Stimulated activated CD8-positive, alpha-beta memory T cell treated with anti-CD3 and anti-CD28 coated beads, Interleukin-2, amount 100 ng/mL, for 1 hour (primary cell): ENCODE measurements at places on chromosomes 12 and 14.
A peak's percentile ranks its signal among the peaks of the same experiment; 100 is the strongest.

GRCh38 chr12:54164387-54165145 is 24.2 kb downstream of the SMUG1 start:
- no peak for DNase-seq

DNA sequence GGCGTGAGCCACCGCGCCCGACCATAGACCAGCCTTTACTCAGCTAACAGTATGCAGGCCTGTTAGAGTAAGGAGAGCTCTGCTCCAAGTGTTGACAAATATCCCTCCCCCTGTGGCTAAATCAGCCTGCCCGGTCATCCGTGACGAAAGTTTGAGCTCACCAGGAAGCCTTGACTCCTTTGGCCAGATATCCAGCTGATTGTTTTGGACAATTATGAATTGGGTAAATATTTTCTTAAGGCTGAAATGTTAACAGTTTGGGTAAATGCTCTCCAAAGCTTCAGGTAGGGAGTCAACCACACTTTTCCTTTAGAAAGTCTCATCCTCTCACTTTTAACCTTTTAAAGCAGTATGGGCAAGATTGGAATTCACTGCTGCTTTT is 157.9 kb downstream of the PAWR start:
- no peak for DNase-seq

- no peak for DNase-seq
Measured at GRCh38 chr12:28993720-28994119, 155.4 kb upstream of the FAR2 start.

DNA sequence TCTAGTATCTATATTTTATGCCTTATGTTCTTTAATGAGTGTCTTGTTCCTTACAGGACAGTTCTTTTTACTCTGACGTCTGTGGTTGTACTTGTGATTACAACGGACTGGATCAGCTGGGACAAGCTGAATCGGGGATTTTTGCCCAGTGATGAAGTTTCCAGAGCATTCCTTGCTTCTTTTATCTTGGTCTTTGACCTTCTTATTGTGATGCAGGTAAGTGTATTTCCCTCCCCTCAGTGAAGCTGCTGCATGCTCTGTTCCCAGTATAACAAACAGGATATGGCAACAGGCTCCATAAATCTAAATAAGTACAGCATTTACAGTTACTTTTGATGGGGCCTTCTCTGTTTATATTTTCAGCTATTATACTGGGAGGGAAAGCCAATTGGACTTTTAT is 463.6 kb downstream of the TMEM117 start:
- DNase-seq: no peak

DNA sequence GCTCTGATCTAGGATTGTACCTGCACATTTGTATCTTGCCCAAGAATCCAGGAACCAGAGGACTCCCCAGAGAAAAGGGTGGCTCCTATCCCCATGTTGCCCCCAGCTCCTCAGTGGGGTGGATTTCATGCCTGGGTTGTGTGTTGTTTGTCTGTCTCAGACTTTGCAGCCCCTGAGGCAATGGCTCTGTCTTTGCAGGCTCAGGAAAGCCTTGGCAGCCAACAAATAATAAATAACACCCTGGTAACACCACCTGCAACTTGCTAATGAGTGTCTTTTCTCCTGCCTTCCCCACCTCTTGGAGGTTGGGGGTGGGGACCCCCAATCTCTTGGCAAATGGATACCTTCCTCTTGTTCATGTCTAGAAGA is 65.2 kb upstream of the CISTR start:
- no peak for DNase-seq

DNA sequence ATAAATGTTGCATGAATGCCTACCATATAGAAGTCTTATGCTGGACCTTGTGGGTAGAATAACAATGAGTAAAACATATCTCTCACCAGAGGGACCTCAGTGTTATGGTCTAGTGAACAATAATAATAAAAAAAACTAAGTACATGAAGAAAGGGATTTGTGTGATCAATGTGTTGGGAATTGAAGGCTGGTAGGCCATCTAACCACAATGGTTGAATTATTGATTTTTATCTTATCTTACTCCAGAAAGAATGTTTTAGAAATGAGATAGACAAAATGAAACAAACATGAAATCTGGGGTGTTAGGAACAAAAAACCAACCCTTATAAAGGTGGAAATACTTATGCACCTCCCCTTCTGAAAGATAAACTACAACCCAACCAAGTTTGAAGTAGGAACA is 243.9 kb upstream of the LRIG3 start:
- no peak for DNase-seq

DNA sequence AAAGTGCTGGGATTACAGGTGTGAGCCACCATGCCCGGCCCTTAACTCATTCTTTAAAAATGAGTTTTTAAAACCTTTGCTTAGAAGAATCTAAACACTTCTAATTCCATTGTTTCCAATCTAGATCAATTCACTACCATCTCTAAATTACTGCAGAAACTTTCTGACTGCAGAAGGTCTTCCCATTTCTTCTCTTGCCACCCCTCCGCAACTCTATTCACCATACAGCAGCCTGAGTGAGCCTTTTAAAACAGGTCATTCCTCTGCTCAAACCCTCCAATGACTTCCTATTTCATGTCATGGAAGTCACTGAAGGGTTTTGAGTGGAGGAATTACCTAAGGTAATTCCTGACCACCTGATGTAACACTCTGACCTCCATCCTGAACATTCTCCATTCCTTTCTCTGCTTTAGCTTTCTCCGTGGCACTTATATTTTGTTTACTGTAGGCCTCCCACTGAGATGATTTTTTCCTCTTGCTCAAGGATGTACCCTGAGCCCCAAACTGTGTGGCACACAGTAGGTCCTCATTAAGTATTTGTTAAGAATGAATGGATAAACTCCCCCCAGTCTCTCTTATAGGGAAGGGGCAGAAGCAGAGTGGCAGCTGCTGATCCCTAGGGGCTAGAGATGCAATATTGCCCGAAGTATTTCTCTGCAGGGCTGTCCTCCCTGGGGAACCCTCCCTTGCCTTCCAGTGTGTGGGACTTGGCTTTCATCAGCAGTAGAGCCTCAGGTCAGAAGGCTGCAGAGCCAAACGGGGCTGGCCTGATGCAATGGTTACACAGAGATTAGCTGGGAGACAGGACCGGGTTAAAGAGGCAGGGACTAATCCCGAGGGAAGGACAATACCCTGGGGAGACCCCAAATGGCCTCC is 1.2 kb downstream of the DDIT3 start:
- no peak for DNase-seq

- no peak for DNase-seq
Measured at GRCh38 chr14:26905229-26905628, 307.4 kb upstream of the NOVA1 start.

DNA sequence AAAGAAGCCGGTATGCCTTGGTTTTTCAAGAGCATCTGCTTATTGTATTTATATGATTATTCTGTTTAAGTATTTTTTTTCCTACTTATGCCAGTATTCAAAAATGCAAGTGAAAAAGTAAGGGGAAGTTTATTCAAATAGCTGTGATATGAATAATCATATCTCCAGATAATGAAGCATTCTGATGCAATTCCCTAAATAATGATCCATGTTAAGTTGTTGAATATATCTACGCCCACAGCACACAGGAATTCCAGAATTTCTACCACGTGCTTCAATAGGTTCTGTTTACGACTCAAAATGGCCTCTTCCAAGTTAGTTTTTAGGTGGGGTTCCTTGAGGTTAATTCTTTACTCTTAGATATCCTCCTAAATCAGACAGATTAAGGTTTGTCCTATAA is 208.3 kb downstream of the NAV3 start:
- DNase-seq: no peak

GRCh38 chr12:8734873-8735381 is 37.1 kb downstream of the RIMKLB start:
- DNase-seq: no peak

GRCh38 chr12:70557583-70558191 is 79.5 kb downstream of the PTPRB start:
- DNase-seq: no peak

GRCh38 chr12:62217466-62218194 is 42.6 kb upstream of the USP15 start:
- no peak for DNase-seq

GRCh38 chr12:10722502-10722904 is 620 bp downstream of the YBX3 start:
- DNase-seq: peak; percentile 9

DNA sequence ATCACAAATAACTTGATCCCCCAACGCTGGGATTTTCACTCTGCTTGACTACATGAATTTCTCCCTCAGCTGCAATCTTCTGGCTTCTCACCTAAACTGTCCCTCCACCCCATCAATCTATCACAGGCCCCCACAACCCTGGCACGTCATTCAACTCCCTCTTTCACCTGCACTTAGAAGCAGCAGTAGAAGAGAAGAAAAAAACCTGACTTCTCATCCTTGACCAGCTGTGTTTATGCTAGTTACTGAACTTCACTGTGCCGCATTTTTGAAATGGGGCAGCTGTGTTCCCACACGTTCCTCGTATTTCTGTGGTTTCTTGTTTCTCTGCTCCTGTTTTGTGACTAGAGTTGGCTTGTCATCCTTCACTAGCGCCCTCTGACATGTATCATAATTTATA is 35.0 kb downstream of the ITPR2 start:
- no peak for DNase-seq

GRCh38 chr14:53055003-53055402 is 98.1 kb downstream of the DDHD1 start:
- DNase-seq: no peak

GRCh38 chr12:74259199-74259598 is 278.4 kb upstream of the ATXN7L3B start:
- no peak for DNase-seq

GRCh38 chr14:65877624-65878023 is 465.1 kb downstream of the FUT8 start:
- no peak for DNase-seq

GRCh38 chr14:67675219-67675582 is 769 bp upstream of the VTI1B start:
- DNase-seq: no peak

GRCh38 chr12:110249716-110250225 is 31.3 kb upstream of the ATP2A2 start:
- no peak for DNase-seq

DNA sequence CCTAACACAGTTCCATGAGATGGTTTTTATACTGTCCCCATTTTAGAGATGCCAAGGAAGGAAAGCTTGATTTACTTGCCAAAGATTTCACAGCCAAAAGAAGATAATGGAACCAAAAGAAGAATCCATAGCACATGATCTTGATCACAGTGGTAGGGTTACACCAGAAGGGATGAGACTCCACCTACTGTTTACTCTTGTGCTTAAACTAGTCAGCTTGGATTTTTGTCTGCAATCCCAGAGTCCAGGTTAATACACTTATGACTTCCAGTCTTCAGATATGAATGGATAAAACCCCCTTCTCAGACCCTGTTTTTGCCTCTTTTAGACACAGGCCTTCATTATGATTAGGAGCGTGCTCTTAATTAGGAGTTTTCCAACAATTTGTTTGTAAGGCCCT is 454.2 kb downstream of the AEBP2 start:
- no peak for DNase-seq

- no peak for DNase-seq
Measured at GRCh38 chr12:7193674-7194073, 4.2 kb downstream of the PEX5 start.

GRCh38 chr14:21072031-21072473 is 1.9 kb downstream of the ARHGEF40 start:
- no peak for DNase-seq

- DNase-seq: no peak
Measured at GRCh38 chr14:91032248-91032647, 28.2 kb downstream of the RPS6KA5 start.

DNA sequence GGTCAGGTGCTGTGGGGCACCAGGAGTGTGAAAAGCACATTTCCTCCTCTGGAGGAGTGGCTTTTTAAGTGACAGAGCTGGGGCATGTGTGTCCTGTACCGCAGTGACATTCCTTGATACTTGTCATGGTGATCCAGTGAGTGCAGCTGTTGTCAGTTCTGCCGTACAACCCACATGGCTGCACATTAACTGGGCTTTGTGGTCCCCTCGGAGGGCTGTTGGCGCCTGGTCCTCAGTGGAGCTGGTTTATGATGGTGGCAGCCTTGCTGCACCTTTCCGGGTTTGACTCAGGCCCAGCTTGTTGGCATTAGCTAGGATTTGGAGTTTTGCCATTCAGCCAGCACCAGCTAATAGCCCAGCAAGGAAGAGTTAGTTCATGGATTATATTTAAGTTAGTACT is 77.0 kb downstream of the SLC25A47 start:
- no peak for DNase-seq

DNA sequence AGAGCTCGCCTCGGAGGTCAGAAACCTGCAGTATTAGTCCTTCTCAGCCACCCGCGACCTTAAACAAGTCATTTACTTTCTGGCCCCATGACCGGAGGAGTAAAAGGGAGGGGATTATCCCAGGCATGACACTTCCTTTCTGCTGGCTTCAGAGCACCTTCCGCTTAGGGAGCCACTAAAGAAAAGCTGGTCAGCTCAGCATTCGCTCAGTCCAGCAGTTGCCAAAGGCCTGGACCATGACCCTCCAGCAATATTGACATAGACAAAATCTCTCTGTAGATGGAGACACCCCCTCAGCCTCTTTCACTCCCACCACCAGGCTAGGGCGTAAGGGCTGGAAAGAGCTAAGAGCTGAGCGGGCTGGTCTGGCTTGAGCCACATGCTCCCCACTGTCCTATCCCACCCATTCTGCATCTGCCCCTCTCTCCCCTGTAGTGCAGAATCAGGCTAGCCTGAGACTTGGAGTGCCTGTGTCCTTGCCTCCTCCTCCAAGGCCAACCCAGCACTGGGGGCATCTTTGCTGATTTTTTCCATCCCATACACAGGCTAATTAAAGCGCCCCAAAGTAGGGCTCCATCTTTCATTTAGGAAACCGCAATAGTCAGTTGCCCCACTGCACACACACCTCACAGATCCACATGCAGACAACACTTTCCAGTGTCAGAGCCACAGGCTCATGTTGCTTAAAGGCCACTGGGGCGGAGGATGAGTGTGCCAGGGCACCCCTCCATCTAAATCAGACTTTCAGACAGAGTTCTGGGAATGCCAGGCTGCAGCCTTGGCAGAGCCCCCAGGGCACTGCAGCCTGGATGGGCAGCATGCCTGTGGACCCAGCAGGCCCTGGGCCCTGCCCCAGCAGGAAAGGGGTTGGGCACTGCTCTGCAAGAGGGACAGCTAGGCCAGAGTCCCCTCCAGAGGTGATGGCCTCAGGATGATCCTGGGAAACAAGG is 4.0 kb upstream of the CPNE6 start:
- DNase-seq: no peak

- no peak for DNase-seq
Measured at GRCh38 chr12:112752303-112752702, 39.2 kb upstream of the RPH3A start.

GRCh38 chr12:96403870-96404269 is 3.6 kb upstream of the CDK17 start:
- no peak for DNase-seq

- DNase-seq: no peak
Measured at GRCh38 chr12:43914923-43915468, 79.1 kb downstream of the TMEM117 start.

DNA sequence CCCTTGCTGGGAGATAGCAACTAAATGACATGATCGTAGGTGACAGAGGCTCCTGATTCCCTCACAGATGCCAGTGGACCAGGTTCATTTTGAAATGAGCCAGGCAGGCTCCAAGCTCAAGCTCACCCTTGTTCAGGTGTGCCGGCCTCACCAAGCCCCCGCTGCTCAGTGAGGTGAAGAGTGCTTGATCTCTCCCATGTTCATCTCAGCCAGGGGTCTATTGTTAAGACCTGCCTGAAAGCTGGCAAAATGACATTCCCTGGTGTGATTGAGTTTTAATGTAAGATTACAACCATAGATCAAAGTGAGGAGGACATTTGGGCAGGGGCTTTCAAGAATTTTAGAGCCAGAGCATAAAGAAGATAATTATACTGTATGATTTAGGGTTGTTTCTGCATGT is 497.9 kb downstream of the EGLN3 start:
- no peak for DNase-seq

- peak; percentile 54 for DNase-seq
Measured at GRCh38 chr14:69151458-69152180, 1.3 kb downstream of the DCAF5 start.
